ENCODE measurements at places on chromosomes 5 and 9.

DNA sequence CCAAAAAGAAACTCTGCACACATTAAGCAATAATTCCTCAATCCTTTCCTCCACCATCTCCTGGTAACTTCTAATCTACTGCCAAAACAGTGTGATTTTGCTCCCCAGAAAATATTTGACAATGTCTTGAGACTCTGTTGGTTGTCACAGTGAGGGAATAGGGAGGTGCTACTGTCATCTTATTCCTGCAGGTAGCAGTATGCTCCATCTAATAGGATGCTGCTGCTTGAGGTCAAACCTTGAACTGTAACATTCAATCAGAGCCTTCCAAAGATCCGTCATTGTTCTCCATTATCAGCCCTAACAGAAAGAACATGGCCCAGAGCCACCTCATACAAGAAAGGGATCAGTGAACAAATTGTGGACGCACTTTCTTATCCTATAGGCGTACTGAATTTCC is 514.7 kb upstream of the GRIN3A start:
- no peak overlapping the region for H3K4me3 ChIP-seq
- no peak for DNase-seq
- H3K4me1 ChIP-seq = no peaks in the 10 kb centered on the region
- H3K36me3 ChIP-seq = no peaks in the 10 kb centered on the region
- no peak overlapping the region for H3K27ac ChIP-seq

GRCh38 chr9:38390851-38391250 is 1.7 kb upstream of the ALDH1B1 start:
- H3K36me3 ChIP-seq = peaks cover 5% of the 10 kb centered on the region
- H3K27me3 ChIP-seq = no peaks in the 10 kb centered on the region
- no peak for DNase-seq
- peaks cover 31% of the 10 kb centered on the region for H3K4me1 ChIP-seq
- peak overlapping the region; percentile 48 for H3K27ac ChIP-seq

DNA sequence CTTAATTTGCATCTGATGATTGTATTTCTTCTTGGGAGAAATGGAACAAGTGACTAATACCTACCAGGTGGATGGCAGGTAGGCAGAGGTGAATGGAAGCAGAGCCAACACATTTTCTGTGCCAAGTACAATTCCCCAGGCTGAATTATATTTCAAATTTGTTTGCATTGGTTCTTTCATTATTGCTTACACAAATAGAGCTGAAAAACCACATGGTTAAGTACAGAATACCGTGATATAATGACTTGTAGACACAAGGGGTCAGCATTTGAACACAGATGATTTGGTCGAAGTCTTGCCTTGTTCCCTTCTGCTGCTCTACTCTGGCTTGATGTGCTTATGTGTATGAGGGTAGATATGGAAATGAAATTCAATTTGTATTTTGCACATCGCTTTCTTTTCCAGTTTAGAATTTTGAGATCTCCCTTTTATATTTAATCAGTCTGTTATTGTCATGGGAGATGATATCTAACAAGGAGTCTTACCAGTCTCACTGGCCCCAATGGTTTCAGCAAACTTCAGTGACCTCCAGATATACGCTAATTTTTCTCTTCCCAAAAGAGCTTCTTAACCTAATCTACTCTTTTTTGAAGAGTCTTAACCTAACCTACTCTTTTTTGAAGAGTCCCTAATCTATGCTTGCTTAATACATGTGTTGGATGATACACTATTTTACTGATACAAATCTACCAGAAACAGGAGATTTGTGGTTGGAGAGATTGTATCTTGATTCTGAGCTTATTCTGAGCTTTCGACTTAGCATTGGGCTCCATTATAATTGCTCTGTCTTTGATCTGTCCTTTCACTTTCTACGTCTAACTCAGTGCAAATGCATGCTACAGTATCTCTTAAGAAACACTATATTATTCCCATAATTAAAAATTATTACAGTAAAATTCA is 88.1 kb downstream of the PCSK1 start:
- H3K4me3 ChIP-seq = no peak overlapping the region
- peaks cover 13% of the 10 kb centered on the region for H3K27me3 ChIP-seq
- no peak for DNase-seq
- peaks cover 10% of the 10 kb centered on the region for H3K4me1 ChIP-seq
- H3K36me3 ChIP-seq = no peaks in the 10 kb centered on the region
- no peak overlapping the region for H3K27ac ChIP-seq

GRCh38 chr9:7489036-7489435 is 310.5 kb downstream of the DMAC1 start:
- DNase-seq = no peak
- no peak overlapping the region for H3K4me3 ChIP-seq
- peaks cover 10% of the 10 kb centered on the region for H3K27me3 ChIP-seq

DNA sequence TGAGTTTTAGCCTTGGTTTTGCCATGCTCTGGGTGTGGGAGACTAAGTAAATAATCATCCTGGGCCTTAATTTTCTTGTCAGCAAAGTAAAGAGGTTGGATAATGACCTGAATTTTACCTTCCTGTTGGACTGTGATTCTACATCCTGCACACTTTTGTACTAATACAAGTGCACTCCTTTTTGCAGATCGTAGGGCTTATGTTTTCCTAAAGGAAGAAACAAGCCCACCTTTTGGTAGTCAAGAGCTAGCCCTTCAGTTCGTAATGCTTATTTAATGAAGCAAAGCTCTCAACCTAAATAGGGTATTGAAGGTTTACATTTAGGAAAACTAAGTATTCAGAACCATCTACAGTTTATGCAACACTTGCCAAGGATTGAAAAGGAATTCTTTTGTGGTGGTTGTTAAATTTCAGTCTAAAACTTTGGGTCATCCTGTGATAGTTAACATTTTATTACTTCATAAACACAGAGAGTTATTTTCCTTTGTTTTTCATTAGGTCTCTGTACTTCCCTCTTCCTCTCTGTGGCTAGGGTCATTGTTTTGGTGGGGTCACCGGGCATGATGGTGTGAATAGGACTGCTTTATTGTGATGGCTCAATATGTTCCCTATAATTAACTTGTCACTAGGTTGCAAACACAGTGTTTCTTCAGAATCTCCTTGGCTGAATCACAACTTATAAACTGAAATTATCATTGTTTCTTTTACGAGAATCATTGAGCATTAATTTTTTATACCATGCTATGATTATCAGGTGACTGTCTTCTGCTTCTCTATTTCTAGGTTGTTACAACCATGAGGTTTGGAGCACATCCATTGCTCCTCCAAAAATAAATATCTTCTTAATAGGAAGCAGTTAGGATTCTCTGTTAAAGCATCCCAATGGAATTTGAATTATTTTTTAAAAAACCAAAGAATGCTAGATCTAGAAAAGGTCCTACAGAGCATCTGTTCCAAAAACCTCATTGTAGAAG is 28.5 kb downstream of the SPINK5 start:
- H3K4me1 ChIP-seq = peaks cover 30% of the 10 kb centered on the region
- H3K27ac ChIP-seq = no peak overlapping the region
- DNase-seq = no peak
- no peak overlapping the region for H3K4me3 ChIP-seq
- peaks cover 26% of the 10 kb centered on the region for H3K36me3 ChIP-seq

DNA sequence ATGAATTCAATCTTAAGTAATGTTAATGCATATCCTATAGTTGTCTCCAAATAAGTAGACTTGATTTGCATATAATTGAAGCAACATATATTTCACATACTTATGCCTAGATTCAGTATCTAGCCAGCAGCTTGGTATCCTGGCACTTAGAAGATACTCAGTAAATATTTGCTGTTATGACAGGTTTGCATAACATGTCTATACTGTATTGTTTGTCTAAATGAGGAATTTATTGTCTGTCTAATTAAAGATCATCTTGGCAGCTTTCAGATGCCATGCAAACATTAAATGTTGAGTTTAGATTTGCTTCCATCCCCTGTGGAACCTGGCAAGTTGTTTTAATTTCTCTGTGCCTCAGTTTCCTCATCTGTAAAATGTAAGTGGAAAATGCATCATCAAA is 9.4 kb downstream of the IQGAP2 start:
- no peaks in the 10 kb centered on the region for H3K36me3 ChIP-seq
- no peak overlapping the region for H3K4me3 ChIP-seq
- peaks cover 7% of the 10 kb centered on the region for H3K4me1 ChIP-seq
- H3K27me3 ChIP-seq = no peaks in the 10 kb centered on the region
- DNase-seq = no peak
